NCI-H1436 treated with DMSO at 0.1 percent for 48 hours (cell line): ENCODE measurements at places on chromosomes 11 and 22.

DNA sequence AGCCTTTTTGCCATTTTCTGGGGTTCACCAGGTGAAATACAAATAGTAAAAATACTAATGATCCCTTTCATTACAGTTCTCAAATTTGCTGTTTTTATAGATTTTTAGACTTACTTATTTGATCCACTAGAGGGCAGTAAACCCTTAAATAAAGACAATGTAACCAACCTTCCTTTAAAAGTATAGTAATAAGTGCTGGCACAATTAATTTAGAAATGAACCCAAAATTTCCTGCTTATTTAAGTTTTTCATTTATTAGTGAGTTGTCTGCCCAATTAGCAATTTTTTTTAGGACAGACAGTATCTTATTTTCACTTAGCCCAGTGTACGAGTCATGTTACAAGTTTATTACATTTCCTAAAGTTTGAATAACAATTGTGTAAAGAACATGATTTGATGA, 4.7 kb downstream of the DDIAS start:
- peak; percentile 27 for DNase-seq

DNA sequence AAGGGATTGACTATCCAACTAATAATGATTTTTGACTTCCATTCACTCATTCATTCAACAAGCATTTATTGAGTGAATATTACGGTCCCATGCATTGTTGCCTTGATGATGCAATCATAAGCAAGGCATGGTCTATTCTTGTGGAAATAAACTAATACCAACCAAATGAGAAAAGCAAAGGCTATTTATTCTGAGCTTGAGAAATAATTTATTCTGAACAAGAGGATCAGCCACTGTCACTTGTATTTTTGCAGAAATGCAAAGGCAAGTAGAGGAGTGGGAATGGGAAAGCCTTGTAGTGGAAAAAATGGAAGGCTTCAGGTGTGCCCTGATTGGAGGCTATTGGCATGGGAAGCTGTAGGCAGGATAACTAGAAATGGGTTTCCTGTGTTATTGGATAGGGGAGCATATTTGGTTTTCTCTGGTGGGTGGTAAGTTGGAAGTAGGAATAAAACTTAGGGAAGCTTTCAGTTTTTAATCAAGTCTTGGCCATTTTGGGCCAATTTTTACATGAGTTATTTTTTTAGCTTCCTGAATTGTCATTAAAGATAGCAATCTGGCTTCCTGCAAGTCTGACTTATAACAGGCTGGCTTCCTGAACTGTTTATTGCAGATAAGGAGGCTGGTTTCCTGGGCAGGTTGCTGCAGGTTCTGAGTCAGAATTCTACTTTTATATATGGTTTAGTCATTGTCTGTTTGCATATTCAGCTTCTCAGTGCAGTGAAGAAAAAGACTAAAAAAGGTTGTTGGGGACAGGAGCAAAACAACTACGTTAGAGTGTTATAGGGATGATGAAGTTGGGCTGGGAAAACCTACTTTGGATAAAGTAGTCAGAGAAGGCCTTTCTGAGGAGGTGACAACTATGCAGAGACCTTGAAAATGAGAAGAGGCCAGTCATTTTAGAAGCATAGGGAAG, 106.7 kb downstream of the APIP start:
- DNase-seq: no peak

GRCh38 chr22:39567135-39567946, 3.2 kb upstream of the CACNA1I start:
- DNase-seq: no peak

DNA sequence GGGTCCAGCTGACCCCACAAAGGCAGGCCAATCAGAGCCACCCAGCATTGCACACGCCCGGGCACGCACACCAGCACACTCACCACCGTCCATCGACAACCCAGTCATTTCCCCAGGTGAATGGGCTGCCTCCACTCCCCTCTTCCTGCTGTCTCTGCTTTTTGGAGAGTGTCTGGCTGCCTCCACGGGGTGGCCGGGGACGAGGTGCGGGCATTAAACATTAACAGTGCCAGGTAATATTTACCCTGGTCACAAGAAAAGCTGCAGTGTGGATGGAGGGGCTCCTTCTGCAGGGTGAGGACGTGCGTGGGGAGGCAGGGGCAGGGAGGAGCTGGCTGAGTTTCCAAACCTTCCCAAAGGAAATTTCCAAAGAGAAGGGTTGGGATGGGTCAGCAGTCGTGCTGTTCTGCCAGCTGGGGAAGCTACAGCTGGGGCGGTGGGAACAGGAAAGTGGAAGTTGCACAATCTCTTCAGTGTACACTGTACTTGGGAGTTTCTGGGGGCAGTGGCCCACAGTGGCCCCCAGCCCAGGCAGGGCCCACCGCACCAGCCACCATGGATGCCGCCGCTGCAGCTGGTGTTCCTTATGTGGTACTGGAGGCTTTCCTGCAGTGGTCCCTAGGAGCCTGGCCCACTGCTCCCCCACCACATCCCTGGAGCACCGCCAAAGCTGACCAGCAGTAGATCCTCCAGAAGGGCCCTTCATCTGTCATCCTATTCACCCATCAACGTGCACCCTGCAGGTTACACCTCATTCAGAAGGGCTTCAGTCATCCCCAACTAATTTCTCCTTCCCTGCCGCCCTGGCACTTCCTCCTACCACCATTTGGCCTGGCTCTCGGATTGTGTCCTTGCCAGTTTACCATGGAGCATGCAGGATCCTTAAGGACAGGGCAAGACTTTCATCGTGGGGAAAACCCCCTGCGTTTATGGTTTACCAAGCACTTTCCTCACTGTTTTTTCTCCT, at the start of gene FXYD2:
Gene FXYD2 (minus strand): TSS at position 174 of the 967 bp plus-strand sequence. CDS start 66 bp downstream, at position 108.
- DNase-seq: no peak

DNA sequence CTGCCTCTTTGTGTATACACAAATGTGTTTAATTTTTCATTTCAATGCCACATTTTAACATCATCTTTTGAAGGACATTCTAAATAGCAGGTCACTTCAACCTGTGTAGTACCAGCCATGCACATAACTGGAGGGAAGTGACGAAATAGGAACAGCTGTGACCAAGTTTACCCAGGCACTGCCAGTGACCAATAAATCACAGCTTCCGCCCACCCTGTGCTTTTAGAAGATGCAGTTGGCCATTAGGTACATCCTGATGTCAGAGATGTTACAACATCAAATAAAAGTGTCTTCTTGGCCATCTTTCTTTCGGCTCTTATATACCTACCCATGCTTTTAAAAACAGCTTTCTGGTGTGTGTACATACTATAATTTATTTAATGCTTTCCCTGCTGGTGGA, 7.8 kb downstream of the LDLRAD3 start:
- no peak for DNase-seq

- DNase-seq: no peak
Observed at GRCh38 chr11:120471131-120471530, 40.4 kb upstream of the GRIK4 start.

- no peak for DNase-seq
Observed at GRCh38 chr11:122189229-122189628, 73.2 kb upstream of the BLID start.

GRCh38 chr11:123006860-123007542, 25.4 kb upstream of the BSX start:
- no peak for DNase-seq

- no peak for DNase-seq
Observed at GRCh38 chr22:25911243-25911972, 169.4 kb downstream of the MYO18B start.

- DNase-seq: no peak
Observed at GRCh38 chr11:128716661-128717210, 22.9 kb downstream of the FLI1 start.

DNA sequence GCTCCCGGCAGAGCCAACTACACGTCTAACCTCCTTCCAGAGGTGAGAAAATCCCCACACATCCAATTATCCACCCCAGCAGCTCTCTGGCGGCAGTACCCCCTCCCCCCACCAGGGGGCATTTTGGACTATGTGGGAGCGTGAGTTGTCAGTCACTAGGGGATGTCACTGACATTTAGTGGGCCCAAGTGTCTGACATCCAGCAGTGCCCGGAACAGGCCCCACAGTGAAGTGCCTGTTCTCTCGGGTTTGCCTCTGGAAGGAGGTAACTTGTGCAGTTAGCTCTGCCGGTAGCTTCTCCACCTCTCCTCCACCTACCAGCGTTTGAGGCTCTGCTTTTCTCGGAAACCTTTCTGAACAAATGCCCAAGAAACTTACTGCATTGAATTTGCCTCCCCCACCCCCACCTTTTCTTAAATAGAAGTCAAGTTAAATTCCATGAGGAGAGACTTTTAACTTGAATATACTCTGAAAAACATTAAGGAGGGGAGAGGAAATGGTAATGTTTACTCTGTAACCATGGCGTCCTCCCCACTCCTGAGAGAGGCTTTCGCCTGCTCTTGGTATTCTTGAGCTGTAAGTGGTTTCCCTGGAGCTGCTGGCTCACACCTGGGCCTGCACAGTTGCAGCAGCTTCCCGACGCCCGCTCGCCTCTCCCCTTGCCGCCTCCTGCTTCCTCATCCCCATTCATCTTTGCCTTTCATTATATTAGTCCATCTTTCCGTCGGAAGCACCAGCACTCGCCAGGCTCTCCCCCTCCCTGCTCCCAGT, 112.8 kb downstream of the WNT7B start:
- DNase-seq: peak; percentile 43

DNA sequence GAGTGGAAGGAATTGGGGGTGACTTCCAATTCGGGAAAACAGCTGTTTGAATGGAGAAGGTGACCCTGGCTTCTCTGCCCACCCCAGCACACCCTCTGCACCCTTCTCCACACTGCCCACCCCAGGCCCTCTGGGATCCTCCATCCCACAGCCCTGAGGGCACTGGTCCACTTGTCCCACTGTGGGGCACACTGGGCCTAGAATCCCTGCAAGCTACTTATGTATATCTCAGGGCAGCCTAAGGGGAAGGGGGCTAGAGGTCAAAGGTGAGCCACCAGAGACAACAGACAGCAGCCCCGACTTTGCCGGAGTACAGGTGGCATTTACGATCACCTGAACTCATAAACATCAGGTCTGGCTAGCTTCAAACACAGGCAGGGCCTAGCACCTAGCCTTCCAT, 673 bp upstream of the SCUBE2 start:
- DNase-seq: no peak
